ENCODE measurements at places on chromosomes 3 and 15.

DNA sequence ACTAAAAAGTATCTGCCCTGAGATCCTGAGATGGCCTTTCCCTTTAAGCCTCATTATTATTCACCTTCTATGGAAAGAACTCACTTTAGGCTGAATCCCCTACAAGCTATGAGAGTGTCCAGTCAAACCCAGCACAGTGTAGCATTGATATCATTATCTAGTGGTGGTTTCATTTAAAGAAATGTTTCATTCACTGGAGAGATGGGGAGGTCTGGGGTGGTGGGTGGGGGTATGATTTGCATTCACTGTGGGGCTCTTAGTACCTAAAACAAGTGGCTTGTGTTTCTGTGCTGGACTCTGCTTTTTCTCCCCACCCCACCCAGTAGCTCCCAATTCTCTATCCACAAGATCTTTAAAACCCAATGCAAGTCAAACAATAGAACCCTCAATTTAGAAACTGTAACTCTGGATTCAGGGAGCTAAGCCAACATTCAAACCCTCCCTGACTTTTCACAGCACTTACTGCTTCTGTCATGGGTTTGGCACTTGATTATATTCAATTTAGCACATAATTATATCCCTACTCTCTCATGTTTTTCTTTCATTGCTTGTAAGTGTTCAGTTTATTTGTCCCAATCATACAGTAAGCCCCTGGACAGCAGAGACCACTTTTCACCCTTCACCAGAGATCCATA, 310.5 kb upstream of the THBS1 start:
- DNase-seq, result no peak

- no peak for DNase-seq
Measured at GRCh38 chr15:94000606-94001005, 230.8 kb upstream of the MCTP2 start.

DNA sequence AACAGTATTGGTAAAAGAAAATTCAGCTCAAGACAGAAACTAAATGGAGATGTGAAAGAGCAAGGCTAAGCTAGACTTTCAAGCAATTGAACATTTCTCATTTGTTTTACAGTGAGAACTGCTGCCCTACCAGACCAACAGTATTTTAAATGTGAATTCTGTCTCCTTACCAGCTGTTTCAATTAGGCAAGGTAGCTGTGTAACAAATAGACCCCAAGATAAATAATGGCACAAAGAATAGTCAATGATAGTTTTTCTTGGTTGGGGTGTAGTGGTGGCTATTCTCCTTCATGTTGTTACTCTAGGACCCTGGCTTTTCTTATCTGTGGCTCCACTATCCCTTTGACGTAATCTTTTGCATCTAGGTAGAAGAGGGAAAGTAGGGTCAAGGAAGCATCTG, 30.4 kb upstream of the THRB start:
- DNase-seq, result no peak

- DNase-seq, result no peak
Measured at GRCh38 chr15:97168704-97169475, 791.6 kb upstream of the ARRDC4 start.

GRCh38 chr15:39145854-39146625, 434.8 kb upstream of the THBS1 start:
- DNase-seq, result no peak

DNA sequence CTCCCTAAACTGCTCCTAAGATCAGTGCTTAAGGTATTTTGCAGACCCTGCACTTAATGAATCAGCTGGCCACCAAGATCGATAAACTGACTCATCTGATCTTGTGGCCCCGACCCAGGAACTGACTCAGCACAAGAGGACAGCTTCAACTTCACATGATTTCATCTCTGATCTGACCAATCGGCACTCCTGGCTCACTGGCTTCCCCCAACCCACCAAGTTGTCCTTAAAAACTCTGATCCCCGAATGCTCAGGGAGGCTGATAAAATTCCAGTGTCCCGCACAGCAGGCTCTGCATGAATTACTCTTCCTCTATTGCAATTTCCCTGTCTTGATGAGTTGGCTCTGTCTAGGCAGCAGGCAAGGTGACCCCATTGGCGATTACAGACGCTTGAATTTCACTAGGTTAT, 13.5 kb downstream of the HTR3E start:
- DNase-seq, result no peak

- no peak for DNase-seq
Measured at GRCh38 chr3:69204315-69204957, 82.0 kb upstream of the LMOD3 start.

DNA sequence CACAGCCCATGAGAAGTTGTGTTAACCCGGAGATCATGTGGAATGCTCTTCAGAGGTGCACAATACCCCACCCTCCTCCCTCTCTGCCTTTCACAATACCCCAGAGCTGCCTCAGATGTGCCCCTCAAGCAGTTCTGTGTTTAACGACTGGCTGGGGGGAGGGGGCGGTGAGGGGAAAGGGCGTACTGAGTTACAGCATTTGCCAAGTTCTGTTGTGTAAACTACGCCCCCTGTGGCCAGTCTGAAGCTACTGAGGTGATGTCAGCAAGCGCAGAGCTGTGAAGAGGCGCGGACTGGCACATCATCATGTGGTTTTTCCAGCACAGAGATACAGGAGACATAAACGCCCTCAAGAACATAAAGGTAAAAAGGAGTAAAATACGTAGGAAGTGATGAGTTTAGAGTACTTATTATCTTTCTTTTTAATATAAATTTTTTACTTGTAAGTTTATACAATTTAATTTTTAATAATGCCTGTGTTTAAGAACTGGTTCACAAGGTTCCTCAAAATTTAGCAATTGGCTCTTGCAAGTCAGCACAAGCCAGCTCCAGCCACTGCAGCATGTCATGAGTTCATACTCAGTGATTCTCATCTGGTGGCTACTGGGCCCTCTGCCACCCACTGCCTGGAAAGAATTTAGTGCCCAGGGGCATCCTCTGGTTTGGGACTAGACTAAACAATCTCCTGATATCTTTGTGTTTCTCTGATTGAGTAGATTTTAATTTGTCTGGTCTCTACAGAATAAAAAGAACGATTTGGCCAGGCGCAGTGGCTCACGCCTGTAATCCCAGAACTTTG, 1.7 kb downstream of the EPB42 start:
- no peak for DNase-seq

GRCh38 chr3:175941352-175941751, 1082.2 kb downstream of the NAALADL2 start:
- DNase-seq, result peak; percentile 6

DNA sequence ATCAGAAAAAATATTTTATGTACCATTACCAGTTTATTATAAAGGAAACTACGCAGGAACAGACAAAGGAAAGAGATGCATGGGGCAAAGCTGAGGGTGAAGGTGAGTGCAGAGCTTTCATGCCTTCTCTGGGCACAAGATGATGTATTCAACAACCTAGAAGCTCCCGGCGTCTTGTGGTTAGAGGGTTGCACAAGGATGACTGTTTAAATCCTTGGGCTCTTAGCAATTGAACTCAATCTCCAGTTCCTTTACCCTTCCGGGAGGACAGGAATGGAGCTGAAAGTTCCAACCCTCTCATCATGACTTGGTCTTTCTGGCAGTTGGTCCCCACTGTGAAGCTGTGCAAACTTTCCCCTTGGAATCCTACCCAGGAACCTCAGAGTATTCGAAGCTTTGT, 542.0 kb downstream of the EPHA3 start:
- no peak for DNase-seq

All from Ammon's horn (tissue), 1 donor.